NCI-H1694 (cell line): ENCODE measurements at places on chromosomes 3 and 15.

- DNase-seq, result no peak
These were observed 24.7 kb downstream of the CPN2 start for GRCh38 chr3:194326192-194326967.

- DNase-seq, result no peak
These were observed 240.2 kb downstream of the ADAMTS17 start for GRCh38 chr15:100101426-100102089.

DNA sequence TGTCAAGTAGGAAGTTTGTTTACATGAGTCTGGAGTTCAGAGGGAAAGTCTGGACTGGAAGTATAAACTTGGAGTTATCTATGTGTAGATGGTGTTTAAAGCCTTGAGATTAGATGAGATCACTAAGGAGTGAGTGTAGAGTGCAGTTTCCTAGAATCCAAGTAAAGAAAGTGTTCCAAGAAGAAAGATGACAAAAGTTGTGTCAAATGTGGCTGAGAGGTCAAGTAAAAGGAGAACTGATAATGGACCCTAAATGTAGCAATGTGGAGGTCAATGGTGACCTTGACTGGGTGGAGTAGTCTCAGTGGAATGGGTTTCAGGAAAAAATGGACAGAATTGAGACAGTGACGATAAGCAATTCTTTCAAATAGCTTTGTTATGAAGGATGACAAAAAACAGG lies 39.9 kb upstream of the ULK4 start:
- DNase-seq, result no peak

DNA sequence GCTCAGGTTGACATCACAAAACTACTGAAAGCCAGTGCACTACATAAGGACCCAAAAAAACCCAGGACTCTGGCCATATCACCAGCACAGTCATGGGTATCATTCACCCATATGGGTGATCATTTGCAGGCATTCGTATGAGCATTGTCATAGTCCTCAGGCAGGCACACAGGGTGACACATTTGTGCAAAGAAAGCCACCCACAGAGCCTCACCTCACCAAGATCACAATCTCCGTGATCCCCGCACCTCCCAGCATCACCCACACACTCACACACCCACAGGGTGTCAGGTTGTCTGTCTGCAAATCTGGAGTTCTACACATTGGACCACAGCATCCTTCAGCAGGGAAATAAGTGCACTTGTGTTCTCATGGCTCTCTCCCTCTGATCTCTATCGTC lies 166.0 kb upstream of the LPP start:
- no peak for DNase-seq

GRCh38 chr3:160698599-160699195 lies 21.7 kb downstream of the ARL14 start:
- DNase-seq, result no peak

- DNase-seq, result no peak
These were observed 233.4 kb upstream of the LRTM1 start for GRCh38 chr3:55161231-55161630.

DNA sequence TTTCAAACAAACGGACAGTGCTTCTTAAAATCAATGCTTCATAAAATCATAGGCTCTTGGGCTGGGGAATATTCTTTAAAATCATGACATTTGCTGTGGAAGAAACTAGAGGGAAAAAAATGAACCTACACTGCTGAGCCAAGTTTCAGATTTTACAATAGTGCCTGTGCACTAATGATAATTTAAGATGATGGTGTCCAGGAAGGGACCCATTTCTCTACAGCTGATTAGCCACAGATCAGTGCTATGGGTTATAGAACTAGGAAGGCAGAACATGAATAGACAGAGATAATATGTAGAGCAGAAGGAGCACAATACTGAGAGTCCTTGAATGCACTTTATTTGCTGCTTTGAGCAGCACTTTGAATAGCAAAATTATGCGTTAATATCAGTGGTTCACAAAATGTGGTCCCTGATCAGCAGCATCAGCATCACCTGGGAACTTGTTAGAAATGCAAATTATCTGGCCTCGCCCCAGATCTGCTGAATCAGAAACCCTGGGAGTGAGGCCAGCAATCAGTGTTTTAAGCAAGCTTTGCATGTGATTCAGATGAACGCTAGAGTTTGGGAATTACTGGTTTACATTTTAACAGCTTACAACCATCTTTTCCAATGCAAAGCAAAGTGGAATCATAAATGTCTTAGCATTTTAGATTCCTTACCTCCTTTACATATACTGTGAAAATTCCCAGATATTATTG lies 135.8 kb upstream of the ANKRD28 start:
- DNase-seq, result no peak

DNA sequence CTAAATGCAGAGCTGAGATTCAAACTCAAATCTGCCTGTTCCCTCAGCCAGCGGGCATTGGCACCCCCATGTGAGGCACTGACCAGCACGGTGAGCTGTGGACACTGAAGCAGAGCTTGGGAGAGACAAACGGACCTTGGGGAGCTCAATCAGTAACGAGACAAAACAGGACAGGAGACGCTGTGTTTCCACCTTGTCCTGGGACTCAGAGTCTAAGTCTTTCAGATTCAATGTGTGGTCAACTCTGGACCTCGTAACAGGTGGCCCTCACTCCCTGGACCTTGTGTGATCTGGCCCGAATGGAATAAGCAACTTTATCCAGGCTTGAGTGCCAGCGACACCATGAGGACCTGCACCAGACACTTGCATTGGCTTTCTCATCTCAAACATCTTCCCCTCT lies 232.5 kb downstream of the UACA start:
- DNase-seq, result no peak

DNA sequence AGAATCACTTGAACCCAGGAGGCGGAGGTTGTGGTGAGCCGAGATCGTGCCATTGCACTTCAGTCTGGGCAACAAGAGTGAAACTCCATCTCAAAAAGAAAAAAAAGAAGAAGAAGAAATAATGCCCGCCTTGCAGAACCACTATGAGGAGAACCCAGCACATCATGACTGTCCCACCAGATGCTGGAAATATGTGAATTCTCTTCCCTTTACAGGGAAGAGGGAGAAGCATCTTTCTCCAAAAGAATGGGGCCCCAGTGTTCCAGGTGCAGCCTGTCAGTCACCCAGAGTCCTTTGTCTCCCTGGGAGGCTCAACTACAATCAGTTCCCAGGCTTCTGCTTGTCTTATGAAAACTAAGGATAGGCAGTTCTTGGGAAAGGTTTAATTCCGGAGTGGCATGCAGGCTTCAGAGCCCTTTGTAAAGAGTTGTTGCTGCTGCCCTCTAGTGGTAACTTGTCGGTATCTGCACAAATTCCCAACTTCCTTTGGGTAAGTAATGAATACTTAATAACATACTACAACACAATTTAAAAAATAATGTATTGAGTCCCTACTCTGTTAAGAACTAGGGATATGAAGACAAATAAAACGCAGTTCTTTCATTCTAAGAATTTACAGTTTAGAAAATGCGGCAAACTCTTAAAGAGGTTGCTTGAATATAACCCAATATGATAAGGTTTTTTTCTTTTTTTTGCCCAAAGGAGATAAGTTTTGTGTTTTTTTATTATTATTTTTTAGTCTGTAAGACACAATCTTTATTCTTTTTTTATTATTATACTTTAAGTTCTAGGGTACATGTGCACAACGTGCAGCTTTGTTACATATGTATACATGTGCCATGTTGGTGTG lies 18.6 kb upstream of the TICRR start:
- DNase-seq, result peak; percentile 75

GRCh38 chr3:124783696-124784095 lies 53.4 kb downstream of the UMPS start:
- no peak for DNase-seq

GRCh38 chr15:39478996-39479395 lies 101.9 kb upstream of the THBS1 start:
- no peak for DNase-seq
